Renal cortex interstitium (tissue), 15 donors: ENCODE measurements at places on chromosomes 5 and 9. TPM values are rescaled to one million over a fixed set of nuclear protein-coding genes. Genes with fewer than 3 reads are reported as not detected.

PDE8B gene
- 4.7 TPM for polyA plus RNA-seq

DNA sequence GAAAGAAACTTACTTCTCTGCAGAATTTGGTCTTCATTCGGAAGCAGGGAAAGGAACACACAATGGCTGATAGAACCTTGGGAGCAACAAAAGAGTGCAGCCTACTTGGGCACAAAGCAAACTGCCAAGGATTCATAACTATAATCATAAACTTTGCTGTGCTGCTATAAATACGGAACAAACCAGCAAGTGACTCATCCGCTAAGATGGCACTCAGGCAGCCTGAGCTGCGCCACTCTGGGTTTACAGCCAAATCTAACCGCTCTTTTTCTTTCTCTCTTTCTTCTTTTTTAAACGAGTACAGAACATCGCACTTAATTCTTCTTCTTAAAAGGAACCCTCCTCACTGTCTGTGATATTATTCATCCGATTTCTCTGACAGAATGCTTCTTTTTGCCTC is 81.1 kb downstream of the PTPN3 start:
- DNase-seq, result no peak

- DNase-seq, result no peak
Measured at GRCh38 chr9:16622541-16622940, 247.9 kb downstream of the BNC2 start.

- no peak for DNase-seq
Measured at GRCh38 chr5:172918421-172919371, 40.5 kb upstream of the RPL26L1 start.

- no peak for DNase-seq
Measured at GRCh38 chr5:142758062-142758795, 11.9 kb upstream of the ARHGAP26 start.

GRCh38 chr9:132783006-132783405 is 95.1 kb downstream of the AK8 start:
- no peak for DNase-seq

PAPPA gene
- 6.5 TPM for polyA plus RNA-seq

MPDZ gene
- polyA plus RNA-seq, result 48.5 TPM

DNA sequence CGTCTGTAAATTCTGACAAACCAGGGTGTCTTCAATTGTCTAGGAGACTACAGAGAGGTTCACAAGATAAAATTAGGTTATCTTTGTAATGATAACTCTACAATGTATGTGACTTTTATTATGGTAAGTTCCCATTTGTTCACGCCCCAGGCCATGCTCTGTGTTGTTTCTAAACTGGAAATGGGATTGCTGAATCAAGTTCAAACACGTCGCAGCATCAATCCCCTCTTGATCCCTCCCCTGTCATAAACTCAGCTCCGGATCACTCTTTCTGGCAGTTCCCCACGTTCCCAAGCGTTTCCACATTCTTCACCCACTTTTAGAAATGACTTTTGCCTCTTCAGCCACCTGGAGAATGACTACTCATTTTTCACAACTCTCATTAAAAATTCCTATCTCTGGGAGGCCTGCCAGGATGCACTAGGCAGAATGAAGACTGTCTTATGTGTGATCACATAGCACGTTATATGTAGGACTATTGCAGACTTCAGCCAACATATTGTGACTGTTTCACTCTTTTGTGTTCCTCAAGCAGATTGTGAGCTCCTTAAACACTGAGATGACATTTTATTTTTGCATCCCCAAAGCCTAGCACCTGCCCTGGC is 1124.2 kb upstream of the WWC1 start:
- DNase-seq, result no peak

ANKRD20A1 gene
- polyA plus RNA-seq, result 5.7 TPM

- no peak for DNase-seq
Measured at GRCh38 chr9:129182625-129183494, 4.8 kb upstream of the IER5L start.

DNA sequence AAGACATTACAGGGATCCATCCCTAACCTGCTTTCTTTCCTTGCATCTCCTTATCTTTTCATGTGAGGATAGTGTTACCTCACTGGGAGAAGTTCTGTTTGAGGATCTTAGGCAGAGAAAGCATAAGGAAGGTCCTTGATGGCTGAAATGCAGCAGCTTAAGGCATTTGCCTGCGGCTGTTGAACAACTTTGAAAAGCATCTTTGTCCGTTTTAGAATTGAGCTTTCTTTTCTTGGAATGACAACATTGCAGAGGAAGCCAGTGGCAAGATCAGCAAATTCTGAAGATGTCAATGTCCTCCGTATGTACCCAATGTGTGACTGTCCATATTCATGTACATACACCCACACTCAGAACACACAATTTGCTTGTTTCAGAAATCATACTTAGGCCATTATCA is 436.2 kb downstream of the GABRG2 start:
- no peak for DNase-seq

GRCh38 chr5:153711755-153712154 is 221.3 kb downstream of the GRIA1 start:
- DNase-seq, result no peak

DNA sequence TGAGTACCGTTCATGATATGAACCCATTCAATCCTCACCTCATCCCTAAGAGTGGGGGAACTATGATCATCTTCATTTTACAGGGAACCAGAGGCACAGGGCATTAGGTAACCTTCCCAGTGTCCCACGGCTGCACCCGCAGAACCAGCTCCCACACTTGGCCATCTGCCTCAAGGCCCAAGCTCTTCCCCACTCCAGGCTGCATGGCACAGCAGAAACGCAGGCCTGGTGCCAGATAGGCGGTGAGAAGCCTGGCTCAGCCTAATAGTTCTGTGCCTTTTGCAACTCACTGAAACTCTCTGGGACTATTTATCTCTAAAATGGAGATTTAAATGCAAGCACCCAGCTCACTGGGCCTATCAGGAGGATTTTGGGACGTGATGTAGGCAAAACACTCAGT is 90.8 kb upstream of the ZNF618 start:
- DNase-seq, result no peak

GRCh38 chr5:146732962-146733361 is 145.6 kb downstream of the PPP2R2B start:
- DNase-seq, result no peak

SPATA31A3 gene
- polyA plus RNA-seq, result not detected

DNA sequence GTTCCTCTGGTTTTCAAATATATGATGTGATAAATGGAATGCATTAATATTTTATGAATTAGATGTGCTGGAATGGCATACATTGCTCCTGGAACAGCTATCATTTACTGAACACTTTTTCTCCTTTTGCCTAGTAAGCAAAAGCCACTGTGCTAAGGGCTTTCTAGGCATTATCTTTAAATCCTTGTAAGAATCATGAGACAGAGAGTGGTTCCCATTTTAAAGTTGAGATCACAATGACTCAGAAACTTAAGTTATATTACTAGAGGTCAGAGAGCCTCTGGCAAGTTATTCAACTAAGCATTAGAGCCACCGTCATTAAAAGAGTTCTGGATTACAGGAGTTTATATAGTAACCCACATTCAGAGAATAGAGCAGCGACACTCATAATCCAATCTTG is 26.7 kb upstream of the FSD1L start:
- no peak for DNase-seq

- no peak for DNase-seq
Measured at GRCh38 chr5:103475629-103476240, 86.9 kb downstream of the NUDT12 start.
